Right ventricle myocardium superior (tissue), 1 donor: ENCODE measurements at places on chromosomes 11 and 22.

DNA sequence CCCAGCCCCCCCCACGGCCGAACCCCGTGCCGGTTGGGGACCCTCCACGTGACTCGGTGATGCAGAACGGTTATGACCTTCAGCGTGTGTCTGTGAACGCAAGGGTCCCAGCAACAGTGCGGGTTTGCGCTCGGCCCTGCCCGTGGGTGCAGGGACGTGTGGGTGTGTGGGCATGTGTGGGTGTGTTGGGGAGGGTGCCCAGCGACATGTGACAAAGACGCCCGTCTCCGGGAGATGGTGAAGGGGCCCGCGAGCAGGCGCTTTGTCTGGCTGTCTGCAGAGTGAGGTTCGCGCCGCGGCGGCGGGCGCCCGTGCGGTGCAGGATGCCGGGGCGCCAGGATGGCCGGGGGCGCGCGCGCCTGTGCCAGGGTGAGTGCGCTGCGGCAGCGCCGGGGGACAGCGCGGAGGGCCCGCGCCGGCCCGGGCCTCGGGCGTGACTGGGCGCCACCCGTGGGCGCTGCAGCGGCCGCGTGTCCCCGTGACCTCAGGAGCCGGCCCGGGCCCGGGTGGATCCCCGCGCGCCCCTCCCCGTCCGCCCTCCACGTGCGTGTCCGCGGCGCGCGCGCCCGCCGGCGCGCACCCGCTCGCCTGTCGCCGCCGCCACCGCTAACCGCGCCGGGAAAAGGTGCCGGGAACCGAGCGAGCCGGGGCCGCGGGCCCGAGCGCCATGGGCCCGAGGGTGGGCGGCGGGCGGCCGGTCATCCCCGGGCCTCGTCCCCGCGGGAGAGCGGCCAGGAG is at the start of gene LRFN4:
Gene LRFN4, plus strand, starts transcription at position 569 of the 738 bp plus-strand sequence. CDS start 681 bp downstream, outside the sequence.
- peak; percentile 60 for DNase-seq

DNA sequence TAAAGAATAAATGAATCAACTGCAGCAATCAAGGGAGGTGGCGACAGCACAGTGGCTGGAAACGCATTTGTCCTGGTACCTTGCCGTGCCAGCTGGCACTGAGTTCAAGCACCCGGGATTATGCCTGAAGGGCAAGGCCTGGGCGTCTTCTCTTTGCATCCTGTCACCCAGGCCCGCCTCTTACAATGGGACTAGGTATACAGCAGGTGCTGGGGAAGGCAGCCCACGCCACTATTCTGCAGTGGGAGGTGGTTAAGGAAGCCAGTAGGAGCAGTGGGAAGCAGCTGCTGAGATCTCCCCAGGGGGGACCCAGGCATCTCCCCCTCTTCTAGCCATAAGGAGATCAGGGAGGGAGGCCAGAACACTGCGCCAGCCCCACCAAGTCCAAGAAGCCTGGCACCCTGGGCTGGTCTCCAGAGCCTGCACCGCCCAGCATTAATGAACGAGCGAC is 15.3 kb upstream of the BAIAP2L2 start:
- peak; percentile 57 for DNase-seq

DNA sequence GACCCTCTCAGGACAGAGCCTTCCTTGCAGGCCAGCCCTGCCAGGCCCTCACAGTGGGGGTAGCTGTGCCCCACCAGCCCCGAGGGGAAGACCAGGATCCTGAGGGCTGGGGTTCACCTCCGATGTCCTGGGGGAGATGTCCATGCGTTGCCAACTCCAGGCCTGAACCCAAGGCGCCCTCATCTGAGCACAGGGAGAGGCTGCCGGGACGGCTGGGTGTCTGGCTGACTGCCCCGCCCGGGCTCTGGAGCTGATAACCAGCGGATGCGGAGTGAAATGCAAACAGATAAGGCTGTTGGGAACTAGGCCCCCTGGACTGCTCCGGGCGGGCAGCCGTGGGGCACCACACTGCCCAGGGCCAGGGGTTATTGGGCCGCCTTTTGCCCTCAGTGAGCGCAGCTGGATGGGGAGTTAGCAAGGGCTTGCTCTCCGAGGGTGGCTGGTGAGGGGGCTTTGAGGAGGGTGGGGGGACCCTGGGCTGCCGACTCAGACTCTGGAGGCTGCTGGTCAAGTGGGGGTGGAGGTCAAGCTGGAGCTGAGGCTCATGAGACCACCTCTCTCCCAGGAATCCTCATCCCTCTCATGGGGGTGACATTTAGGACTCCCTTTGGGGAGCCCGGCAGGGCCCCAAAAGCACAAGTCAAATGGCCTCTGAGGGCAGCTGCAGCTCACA is 5.6 kb upstream of the MUC6 start:
- peak; percentile 40 for DNase-seq

- no peak for DNase-seq
These were observed 7.1 kb downstream of the YWHAH start for GRCh38 chr22:31951194-31952093.

- DNase-seq, result peak; percentile 60
These were observed 49.0 kb downstream of the PPFIA1 start for GRCh38 chr11:70319396-70320076.

DNA sequence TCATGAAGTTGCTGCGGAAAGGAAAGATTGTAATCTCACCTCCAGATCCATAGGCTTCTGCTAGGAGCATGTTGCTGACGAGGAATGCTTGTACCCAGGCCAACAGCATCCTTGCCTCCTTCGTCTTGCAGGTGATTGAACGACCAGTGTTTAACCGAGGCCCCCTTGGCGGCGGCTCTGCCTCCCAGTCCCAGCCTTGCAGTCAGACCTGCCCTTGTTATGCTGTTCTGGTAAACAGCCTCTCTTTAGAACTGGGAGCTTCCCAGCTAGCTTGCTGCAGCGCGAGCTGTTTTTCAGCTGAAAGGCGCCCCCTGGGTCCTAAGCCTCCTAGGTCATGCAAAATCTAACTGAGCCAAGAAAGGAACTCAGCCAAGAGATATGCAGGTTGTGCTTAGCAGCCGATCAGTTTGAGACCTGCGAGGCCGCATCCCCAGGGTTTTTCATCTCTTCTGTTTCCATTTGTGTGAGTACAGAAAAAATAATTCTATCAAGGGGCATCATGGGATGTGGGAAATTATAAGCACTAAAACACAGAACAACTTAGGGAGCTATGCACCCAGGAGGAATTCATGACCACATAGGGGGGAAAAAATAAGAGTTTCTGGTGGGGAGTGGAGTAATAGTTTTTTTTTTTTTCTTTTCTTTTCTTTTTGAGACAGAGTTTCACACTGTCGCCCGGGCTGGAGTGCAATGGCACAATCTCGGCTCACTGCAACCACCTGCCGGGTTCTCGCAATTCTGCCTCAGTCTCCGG is at the start of gene PIK3IP1:
Gene PIK3IP1, minus strand, starts transcription at position 253 of the 754 bp plus-strand sequence. Its CDS starts 144 bp downstream, at position 109.
- peak; percentile 92 for DNase-seq

DNA sequence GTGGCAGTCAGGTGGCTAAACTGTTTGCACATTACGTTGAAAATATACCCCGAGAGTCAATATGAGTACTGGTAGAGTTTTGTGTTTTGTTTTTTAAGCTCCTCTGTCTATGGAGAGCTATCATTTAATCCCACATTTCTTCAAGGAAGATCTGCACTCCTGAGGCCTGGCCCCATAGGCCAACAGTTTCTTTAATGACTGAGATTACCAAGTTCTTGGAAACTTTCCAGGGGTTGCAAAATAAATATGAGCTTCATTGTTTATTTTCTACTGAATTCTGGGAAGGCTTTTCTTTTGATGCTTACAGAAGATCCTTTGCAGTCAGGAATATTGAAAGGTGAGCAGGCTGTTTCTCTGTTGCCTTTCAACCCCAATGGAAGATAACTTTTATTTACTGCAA is 452.0 kb downstream of the JRKL start:
- DNase-seq, result no peak

DNA sequence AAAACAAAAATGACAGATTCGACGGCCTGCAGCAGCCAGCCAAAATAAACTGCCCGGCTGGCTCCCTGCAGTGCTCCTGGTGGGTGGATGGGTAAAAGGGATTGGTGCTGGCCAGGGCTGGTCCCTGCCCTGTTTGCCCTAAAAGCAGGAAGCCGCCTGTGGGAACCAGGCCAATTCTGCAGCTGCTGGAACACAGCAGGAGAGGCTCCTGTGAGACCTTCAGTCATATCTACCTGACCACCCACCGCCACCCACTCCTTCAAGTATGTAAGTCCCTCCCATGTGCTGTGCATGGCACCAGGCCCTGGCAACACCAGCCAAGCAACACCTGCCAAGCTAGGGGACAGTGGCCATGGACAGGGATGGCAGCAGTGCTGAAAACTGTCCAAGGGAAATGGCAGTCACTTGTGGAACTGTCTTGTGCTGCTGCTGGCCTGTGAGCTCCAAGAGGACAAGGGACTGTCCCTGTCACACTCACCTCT is 48.7 kb upstream of the ARFGAP3 start:
- peak; percentile 79 for DNase-seq

- DNase-seq, result no peak
These were observed 43.9 kb upstream of the PAK1 start for GRCh38 chr11:77517753-77518152.

- no peak for DNase-seq
These were observed 102.0 kb downstream of the INSC start for GRCh38 chr11:15216678-15217077.

GRCh38 chr22:17057959-17058814 is 26.6 kb upstream of the IL17RA start:
- DNase-seq, result no peak

GRCh38 chr11:92852229-92852628 is 117.2 kb upstream of the MTNR1B start:
- no peak for DNase-seq

- DNase-seq, result no peak
These were observed 1257.8 kb upstream of the TENM4 start for GRCh38 chr11:80698637-80699036.

- DNase-seq, result no peak
These were observed 5.6 kb downstream of the ALX4 start for GRCh38 chr11:44304091-44305025.

GRCh38 chr11:3732671-3733436 is 61.7 kb upstream of the CHRNA10 start:
- DNase-seq, result no peak

DNA sequence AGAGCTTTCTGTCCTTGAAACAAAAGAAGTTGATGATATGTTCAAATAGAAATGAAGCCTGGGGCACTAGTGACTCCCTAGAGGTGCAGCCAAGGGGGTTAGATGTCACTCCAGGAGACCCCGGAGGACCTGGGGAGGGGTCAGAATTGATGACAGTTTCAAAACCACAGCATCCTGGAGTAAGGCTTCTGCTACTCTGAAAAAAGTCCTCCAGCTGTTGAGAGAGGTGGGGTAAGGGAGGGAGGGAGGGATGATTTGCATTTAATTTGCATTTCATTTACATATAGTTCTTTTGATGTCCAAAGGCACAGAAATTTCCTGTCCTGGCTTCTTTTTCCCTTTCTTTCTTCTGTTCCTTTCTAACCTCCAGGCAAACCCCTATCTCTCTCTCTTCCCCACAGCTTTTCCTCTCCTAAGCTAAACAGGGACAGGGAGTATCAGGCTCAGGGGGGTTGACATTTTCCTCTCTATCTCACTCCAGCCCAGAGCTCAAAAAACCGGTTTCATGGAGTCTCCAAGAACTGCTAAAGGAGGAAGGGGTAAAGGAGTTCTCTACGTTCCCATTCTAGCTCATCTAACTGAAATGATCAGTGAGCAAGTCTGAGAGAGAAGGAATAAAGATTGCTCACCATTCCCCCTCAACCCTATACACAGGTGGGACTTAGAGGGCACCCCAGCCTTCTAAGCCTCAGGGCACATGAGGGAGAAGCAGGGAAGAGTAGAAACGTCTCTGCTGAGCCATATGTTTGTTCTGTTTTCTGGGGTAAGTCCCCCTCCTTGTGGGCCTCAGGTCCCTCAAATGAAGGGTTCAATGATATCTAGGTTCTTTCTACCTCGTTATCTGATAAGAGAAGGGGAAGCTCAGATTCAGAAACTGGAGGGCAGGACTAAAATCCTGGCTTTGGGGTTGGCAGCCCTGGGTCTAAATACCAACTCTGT is 3.5 kb upstream of the POU2F3 start:
- no peak for DNase-seq

GRCh38 chr11:26958005-26958701 is 35.8 kb upstream of the FIBIN start:
- DNase-seq, result no peak

GRCh38 chr11:1968454-1969002 is 21.4 kb downstream of the MRPL23 start:
- peak; percentile 14 for DNase-seq

DNA sequence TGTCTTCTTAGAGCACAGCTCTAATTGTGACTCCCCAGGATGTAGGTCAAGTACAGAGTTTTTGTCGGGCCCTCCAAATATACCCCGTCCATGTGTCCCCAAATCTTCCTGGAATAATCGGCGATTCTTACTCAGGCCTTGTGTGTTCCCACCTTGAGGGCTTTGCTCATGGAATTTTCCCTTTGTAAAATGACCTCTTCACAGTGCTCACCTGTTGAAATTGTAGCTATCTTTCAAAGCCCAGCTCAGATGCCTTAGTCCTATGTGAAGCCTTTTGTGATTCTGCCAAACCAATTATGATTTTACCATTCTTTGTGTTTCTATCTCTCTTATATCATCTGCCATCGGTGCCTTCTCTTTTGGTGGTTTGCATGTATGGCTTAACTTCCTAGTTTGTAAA is 30.1 kb upstream of the RAG2 start:
- no peak for DNase-seq

DNA sequence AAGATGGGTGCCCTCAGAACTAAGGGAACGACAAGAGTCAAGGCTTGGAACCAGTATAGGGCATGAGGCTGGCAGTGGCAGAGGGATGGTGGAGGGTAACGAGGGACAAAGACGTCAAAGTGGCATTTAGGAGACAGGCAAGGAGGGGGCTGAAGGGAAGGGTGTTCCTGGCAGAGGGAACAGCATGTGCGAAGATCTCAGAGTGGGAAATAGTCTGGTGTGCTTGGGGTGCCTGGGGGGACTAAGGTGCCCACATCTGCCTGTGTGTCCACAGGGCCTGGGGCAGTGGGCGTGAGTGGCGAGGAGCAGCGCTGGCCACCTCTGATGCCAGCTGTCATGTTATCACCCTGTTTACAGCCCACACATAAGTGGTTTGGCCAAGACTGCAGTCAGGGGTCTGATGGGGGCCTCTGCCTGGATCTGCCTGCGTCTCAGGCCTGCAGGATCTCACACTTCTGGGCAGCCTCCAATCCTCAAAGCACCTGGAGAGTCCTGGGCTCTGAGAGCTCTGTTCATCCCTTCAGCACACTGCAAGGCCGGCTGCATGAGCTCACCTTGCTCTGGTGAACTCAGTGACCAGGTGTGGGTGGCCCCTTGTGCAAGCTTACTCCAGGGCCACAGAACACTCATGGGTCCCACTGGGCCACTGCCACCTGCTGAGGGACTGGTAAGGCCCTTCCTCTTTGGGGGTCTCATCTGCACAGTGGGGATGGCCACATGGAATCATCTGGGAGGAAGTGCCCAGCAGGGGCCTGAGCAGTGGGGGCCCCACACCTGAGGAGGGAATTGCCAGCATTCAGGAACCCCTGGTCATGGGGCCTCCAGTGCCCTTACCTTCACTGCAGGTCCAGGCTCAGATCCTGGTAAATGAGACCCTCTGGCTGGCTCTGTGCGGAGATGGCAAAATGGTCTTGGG is 89.7 kb upstream of the SHISAL1 start:
- peak; percentile 23 for DNase-seq

DNA sequence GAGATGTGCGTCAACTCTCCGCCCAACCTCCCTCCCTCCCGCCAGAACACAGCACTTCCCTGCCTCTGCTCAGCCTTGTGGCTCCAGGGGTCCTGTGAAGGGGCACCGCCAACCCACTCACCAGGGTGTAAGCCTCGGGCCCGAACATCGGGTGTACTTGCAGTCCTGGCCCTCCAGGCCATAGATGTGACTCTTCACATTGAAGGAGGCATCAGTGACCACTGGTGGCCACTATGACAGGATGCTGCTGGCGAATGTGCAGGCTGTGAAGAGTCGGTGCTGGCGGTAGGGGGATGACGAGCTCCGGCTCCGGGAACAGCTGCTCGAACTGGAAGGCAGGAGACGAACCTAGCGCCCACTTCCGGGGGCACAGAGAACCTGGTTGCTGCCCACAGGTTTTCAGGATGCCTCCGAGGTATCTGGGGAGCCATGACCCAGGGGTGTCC is 97.4 kb downstream of the MED15 start:
- no peak for DNase-seq
